ENCODE measurements at places on chromosomes 12 and 14. TPM values are rescaled to one million over a fixed set of nuclear protein-coding genes. Genes with fewer than 3 reads are reported as not detected.

HPD gene
- total RNA-seq, result not detected

FKBP11 gene
- total RNA-seq, result 38.9 TPM

CLEC1B gene
- not detected for total RNA-seq

ACVRL1 gene
- 35.1 TPM for total RNA-seq

AQP2 gene
- not detected for total RNA-seq

RNF41 gene
- 99.3 TPM for total RNA-seq

PTPRQ gene
- 0.38 TPM for total RNA-seq

DNAI7 gene
- 0.28 TPM for total RNA-seq

ACOT4 gene
- 1.4 TPM for total RNA-seq

ZC3H10 gene
- 4.0 TPM for total RNA-seq

FAM90A1 gene
- 0.28 TPM for total RNA-seq

NRL gene
- total RNA-seq, result 0.56 TPM

NUAK1 gene
- 28.5 TPM for total RNA-seq

TRIM9 gene
- total RNA-seq, result 0.28 TPM

KIF26A gene
- total RNA-seq, result under 0.01 TPM

KCNMB4 gene
- 5.1 TPM for total RNA-seq

MIPOL1 gene
- 5.9 TPM for total RNA-seq

RAPGEF3 gene
- total RNA-seq, result 5.1 TPM

ARHGAP9 gene
- 0.38 TPM for total RNA-seq

IL23A gene
- total RNA-seq, result 0.28 TPM

PLEKHD1 gene
- total RNA-seq, result not detected

LGR5 gene
- total RNA-seq, result 1.7 TPM

MANSC4 gene
- total RNA-seq, result not detected

WDR20 gene
- total RNA-seq, result 13.8 TPM

RFLNA gene
- total RNA-seq, result 43.1 TPM

RILPL1 gene
- total RNA-seq, result 7.9 TPM

KERA gene
- total RNA-seq, result not detected
